IPS-NIHi11 (cell line): ENCODE measurements at places on chromosomes 2 and 18.

DNA sequence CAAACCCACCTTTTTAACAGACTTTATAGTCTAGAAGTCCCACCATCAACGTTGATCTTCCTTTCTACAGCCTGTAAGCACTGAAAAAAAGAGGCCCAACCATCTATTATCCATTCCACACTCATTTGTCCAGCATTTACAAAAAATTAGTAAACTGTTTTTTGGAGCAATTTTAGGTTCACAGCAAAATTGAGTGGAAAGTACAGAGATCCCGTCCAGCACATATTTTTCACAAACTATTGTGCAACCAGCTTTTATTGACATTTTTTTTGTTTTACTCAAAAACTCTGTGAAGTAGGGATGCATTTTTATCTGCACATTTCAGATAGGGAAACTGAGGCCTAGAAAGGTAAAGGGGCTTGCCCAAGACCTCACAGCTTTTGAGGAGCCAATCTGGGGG lies 68.6 kb downstream of the TNP1 start:
- DNase-seq: no peak

DNA sequence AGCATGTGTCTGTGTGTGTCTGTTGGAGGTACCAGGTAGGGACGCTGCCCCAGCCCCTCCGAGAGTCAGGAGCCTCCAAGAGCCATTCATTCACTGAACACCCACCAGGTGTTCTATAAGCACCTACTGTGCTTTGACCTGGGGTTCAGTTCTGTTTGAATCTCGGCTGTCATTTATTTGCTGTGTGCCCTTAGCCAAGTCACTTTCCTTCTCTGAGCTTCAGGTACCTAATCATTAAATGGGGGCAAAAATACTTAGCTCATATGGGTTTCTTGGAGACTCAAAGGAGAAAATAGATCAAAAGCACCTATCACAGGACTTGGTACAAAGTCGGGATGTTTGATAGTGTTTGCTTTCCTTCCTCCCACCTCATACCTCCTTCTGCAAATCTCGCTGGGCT lies 13.2 kb downstream of the ASIC4 start:
- DNase-seq: no peak

DNA sequence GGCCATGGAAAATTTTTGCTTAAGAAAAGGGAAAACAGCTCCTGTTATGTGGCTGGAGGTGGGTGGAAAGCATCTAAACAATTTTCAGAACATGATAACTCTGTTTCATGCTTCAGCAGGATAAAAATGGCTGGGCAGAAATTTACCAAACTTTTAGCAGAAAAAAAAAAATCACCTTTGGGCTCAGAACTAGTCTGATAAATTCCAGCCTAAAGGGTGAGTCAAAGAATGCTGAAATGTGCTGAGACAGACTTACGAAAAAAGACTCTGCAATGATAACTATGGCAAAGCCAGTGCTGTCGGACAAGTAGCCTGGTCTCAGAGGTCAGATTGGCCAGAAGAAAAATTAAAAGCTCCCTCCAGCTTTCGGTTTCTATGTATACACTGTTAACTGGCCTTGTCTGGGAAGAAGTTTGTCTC lies 123.6 kb downstream of the LRATD1 start:
- DNase-seq: no peak

- no peak for DNase-seq
These were observed 17.6 kb downstream of the PTPRM start for GRCh38 chr18:7584646-7585275.

- no peak for DNase-seq
These were observed 232.1 kb downstream of the NDUFA10 start for GRCh38 chr2:239793086-239793485.

DNA sequence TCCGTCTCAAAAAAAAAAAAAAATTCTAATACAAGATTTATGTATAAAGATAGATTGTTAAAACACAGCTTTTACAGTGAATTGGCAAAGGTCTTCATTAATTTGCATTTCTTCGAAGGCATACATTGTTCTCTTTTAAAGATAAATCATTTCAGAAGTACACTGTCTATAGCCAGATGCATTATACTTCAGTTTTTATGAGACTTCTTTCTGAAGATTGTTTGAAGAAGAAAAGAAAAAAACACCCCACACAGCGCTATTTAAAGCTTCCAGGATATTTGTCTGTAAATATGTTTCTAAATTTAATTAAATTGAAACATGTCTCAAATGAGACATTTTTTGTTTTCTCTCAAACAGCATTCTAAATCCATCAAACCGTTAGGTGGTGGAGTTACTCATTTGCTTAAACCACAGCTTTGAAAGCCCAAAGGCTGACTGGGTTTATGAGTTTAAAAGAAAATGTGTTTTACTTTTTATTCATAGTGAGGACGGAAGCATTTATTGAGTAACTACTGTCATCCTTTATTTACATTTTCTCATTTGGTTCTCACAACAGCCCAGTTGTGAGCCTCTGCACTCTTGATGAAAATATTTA lies 42.4 kb upstream of the C1GALT1C1L start:
- no peak for DNase-seq

- no peak for DNase-seq
These were observed 27.6 kb downstream of the SLC1A4 start for GRCh38 chr2:65016789-65017188.

- DNase-seq: no peak
These were observed 131.2 kb upstream of the CYP1B1 start for GRCh38 chr2:38207168-38207567.

DNA sequence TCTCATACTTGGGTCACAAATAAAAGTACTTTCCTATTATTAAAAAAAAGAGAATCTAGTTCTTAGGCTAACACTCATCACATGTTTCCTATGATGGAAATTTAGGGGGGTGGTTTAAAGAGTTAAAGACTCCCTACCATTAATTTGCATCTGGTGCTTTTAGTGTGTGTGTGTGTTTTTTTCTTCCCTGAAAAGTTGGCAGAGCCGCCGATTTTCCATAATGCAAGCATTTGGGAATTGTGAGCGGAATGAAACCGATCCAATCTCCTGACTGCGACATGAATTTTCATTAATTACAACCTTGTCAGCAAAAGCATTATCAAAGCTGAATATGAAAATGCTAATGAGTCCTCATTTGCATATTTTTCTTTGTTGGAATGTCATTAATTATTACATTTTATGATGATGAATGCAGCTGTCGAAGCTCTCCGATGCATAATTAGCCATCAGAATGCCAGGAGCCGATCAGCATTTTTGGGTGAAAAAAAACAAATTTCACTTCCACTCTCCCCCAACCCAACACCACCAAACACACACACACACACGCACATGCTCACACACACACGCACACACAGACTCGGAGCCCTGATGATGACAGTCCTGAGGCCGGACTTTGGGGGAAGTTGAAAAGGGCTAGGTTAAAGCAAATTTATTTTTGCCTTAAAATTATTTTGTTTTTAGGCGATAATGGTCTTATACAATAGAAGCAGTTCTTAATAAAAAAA lies 165.4 kb downstream of the TCF4 start:
- DNase-seq: no peak

DNA sequence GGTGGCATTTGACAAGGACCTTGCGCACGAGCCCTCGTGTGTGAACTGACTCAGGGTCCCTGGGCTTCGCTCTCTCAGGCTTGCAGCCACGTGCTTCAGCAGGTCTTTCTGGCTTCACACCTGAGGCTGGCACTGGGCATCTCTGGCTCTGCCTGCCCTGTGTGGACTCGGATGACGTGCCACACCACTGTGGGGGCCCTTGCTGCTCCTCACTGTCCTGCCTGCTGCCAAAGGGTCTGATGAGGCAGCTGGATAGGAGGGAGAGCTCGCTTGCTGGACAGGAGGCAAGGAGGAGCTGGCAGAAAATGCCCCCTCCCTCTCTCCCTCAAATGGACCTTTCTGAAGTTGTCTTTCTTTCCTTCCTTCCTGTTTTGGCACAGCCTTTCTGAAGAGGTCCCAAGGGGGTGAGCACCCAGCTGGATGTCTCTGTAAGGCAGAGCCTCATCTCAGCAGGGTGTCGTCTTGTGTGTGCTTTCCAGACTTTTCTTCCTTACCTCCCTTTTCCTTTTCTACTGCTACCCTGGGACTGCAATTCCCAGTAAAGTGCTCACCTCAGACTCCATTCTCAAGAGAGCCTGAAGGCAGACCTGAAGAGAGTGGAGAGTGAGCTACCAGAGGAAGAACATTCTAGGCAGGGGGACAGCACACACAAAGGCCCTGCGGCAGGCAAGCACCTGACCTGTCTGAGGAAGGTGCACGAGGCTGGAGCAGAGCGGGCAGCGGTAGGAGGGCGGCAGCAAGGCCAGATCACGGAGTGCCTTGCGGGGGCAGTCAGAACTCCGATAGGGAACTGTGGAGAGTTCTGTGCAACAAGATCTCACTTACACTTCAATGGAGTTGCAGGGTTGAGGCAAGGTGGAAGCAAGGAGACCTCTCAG lies 5.3 kb downstream of the PER2 start:
- no peak for DNase-seq

- no peak for DNase-seq
These were observed 20.0 kb downstream of the MERTK start for GRCh38 chr2:111918383-111918806.
